Stimulated activated CD4-positive, alpha-beta T cell treated with anti-CD3 and anti-CD28 coated beads, Interleukin-15, amount 100 ng/mL, for 1 hour (primary cell): ENCODE measurements at places on chromosomes 3 and 15.

DNA sequence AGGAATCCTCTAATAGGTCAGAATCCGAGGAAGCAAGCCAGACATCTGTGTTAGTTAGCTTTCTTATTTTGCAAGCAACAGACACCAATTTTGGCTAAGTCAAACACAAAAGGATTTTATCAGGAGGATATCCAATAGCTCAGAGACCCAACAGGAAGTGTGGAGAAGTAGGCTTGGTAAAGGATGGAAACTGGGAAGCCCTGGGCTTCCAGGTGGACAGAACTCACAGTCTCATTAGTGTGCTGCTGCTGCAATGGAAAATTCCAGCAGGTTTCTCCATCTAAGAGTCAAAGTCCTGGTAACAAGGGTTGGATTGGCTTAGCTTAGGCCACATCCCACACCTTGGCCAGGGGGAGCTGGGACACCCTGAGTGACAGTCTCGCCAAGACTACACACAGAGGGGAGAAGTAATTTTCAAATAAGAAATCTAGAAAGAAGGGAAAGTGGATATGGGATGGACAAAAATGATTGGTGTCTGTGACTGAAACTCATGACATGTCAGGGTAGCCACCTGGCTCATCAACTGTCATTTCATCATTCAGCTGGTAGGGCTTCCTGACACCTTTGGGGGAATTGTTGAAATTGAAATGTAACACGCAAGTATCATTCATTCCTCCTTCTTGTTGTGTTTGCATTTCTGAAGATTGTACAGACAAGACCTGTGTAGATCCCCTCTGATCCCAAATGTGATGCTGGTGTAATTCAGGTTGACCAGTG is 158.6 kb downstream of the THSD4 start:
- DNase-seq: no peak

DNA sequence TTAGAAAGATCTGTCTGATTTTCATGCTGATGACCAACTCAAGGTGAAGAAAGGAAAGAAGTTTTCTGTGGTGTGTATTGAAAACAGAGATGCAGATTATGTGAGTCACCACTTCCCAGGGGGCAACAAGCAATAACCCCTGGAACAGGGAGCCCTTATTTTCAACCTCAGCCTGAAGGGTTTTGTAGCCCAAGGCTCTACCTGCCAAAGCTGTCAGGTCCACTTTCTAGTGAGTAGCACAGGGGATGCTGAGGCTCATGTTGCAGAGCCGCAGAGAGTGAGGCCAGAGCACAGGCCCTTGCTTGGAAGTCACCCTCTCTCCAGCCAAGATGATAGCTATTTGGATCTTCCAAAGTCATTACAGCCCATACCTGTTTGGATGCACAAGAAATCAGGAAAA is 152.2 kb upstream of the SLC24A5 start:
- DNase-seq: no peak

DNA sequence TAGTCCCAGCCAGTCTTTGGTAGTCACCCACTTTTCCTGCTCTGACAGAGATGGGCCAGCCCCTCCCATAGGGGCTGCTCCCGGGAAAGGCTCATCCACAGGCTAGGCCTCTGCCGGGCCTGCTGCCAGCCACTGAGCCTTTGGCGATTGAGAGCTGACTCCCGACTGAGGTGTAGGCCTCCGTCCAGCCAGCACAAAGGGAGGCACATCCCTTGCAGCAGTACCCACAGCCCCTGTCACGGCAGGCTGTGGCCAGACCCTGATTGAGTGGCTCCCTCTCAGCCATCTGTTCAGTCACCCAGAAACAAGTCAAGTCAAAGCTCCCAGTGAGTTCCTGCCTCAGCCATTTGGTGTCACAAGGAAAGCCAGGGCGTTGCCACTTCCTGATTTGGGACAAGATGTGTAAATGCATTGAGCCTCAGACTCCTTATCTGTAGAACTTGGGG is 6.2 kb upstream of the PAK6 start:
- DNase-seq: no peak

GRCh38 chr15:91055548-91056331 is 33.3 kb upstream of the VPS33B start:
- DNase-seq: no peak

- no peak for DNase-seq
Measured at GRCh38 chr3:99934975-99935797, 117.5 kb downstream of the CMSS1 start.

GRCh38 chr15:85625856-85626255 is 168.9 kb downstream of the KLHL25 start:
- no peak for DNase-seq

DNA sequence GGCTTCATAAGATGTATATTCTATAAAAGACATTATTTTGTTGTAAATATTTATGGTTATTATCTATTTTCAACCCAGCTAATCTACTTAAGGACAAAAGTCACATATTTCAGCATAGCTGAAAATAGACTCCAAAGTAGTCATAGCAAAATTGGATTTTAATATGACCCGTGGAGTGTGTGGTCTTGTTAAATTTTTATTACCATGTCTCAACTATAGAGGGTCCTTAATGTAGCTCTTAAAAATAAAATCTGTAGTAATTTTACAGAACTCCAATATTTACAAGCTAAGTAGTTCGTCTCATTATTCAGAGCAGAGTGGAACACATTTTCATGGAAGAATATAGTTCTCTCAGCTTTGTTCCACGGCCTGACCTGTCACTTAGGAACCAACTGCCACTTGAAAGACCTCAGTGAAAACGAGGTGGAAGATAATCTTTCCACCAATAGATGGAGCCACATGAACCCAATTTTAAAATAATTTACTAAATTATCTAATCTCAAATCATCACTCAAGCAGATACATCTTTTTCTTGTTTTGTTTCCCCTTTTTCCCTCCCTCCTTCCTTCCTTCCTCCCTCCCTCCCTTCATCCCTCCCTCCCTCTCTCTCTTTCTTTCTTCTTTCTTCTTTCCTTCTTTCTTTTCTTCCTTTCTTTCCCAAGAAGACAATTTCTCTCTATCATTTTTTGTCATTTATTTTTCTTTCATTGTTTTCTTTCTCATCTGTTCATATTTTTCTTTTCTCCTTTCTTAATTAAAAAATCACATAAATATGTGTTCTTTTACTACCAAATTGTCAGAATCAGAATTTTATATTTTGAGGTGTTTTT is 97.2 kb downstream of the CLDN1 start:
- DNase-seq: no peak
